Tibial nerve (tissue), 4 donors: ENCODE measurements at places on chromosomes 6 and 20.

DNA sequence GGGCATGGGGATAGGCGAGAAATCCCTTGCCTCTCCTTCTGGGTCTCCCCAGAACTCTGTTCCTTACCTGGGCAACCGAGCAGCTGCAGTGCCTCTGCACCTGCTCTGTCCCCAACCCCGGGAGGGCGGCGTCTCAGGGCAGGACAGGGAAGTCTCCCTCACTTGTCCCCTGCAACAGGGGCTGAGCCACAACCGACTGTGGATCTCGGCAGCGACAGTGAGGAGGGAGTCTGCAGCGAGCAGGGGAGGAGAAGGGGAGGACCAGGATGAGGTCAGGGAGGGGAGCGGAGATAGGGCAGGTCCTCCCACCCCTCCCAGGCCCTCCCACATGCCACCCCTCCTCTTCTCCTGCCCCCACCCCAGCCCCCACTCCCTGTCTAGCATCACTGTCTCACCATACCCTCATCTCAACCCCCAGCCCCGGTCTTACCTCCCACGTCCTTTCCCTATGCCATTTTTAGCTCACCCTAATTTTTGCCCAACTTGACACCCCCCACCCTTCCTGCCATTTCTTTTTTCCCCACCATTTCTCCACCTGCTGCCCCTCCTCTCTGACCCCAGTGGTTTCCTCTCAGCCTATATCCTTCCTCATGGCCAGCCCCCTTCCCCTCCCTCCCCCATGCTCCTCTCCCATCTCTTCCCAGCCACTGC, at the start of gene TNXB:
Gene TNXB (minus strand): TSS at position 225 of the 651 bp plus-strand sequence. CDS start 11,140 bp downstream, outside the sequence.
- peaks cover 68% of the 10 kb centered on the region for H3K4me1 ChIP-seq
- H3K27me3 ChIP-seq: no peaks in the 10 kb centered on the region
- H3K4me3 ChIP-seq: peak within 1 kb of the TSS; percentile 24
- H3K36me3 ChIP-seq: no peaks in the 10 kb centered on the region
- DNase-seq: no peak

DNA sequence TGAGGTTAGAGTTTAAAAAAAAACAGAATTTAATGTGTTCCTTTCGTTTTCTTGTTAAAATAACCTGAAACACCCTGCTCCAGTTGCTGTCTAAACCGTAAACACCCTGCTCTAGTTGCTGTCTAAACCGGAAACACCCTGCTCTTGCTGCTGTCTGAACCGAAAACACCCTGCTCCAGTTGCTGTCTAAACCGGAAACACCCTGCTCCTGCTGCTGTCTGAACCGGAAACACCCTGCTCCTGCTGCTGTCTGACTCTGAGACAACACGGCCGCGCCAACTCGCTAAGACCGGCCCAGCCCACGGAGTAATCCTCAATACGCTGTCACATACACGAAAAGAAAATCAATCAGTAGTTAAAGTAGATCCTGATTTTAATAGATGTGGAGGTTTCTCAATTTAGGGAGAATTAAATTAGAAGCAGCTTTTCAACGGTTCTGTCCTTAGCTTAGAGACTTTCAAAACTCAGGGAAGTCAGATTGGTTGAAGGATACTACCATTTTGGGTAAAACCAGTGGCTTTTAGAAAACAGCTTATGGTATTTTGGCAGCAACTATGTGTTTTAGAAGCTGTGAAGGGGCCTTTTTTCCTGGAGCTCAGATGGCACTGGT, 98.3 kb downstream of the RAMACL start:
- no peak overlapping the region for H3K4me3 ChIP-seq
- peaks cover 3% of the 10 kb centered on the region for H3K4me1 ChIP-seq
- peak; percentile 30 for DNase-seq
- no peak overlapping the region for H3K27ac ChIP-seq
- H3K27me3 ChIP-seq: no peaks in the 10 kb centered on the region

DNA sequence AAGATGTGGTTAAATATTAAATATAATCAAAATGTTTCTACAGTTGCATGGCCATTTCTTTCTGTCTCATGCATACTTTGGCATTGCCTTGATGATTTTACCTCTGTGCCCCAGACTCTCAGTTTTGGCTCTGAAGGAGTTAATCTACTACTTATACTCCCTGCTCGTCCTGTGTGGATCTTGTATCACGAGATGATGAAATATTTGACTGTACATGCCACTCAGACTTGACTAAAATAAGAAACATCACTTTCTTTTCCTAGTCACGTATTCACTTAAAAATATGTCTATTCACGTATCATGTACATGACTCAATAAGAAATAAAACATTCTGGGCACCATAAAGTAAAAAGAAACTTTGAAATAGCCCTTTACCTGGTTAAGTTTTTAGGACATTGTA, 397.7 kb downstream of the RFPL4B start:
- H3K27ac ChIP-seq: no peak overlapping the region
- no peak overlapping the region for H3K4me3 ChIP-seq
- DNase-seq: no peak

DNA sequence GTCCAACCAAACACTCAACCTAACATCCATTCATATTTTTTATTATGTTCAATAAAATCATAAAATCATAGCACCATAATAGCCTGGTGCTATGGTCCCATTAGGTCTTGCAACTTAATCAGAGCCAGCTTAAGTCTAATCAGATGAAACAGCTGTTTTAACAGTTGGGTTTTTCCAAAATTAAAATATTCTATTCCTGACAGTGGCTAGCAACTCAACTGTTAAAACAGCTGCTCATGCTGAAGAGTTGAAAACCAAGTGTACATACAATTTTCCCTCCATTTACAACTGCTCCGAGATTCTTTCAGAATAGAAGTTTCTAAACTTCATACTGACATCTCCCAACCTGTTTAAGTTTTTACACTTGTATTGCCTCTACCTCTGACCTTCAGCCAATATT, 89.5 kb downstream of the UBE3D start:
- no peak overlapping the region for H3K27ac ChIP-seq
- H3K27me3 ChIP-seq: no peaks in the 10 kb centered on the region
- no peak overlapping the region for H3K4me3 ChIP-seq
- no peaks in the 10 kb centered on the region for H3K4me1 ChIP-seq
